ENCODE measurements at places on chromosomes 2 and 18. TPM values are rescaled to one million over a fixed set of nuclear protein-coding genes. Genes with fewer than 3 reads are reported as not detected.
A peak's percentile ranks its signal among the peaks of the same experiment; 100 is the strongest.

Gene ALPI
- total RNA-seq: not detected

Gene CCDC138
- total RNA-seq: 1.0 TPM

Gene TM4SF20
- total RNA-seq: not detected

Gene ABCG8
- not detected for total RNA-seq

Gene TMX3
- 29.4 TPM for total RNA-seq

Gene OR6B2
- not detected for total RNA-seq

Gene CRYGD
- total RNA-seq: not detected

DNA sequence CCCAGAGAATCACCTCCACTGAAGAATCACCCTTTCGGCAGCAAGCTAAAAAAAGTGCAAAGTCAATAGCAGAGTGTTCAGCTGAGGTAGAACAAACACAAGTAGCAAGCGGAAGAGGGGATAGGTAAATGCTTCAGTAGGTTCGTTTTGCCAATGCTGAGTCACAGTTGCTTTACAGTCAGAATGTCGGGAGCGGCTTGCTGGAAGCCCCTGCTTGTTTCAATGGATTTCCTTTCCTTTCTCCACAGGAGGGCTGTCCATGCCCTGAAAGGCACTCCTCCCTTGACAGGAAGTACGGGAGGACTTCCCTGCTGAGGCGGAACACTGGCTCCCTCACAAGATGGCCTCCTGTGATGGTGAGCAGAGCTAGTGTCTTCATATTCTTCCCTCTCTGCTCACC is 146.2 kb upstream of the LYPD1 start:
- no peak for DNase-seq

DNA sequence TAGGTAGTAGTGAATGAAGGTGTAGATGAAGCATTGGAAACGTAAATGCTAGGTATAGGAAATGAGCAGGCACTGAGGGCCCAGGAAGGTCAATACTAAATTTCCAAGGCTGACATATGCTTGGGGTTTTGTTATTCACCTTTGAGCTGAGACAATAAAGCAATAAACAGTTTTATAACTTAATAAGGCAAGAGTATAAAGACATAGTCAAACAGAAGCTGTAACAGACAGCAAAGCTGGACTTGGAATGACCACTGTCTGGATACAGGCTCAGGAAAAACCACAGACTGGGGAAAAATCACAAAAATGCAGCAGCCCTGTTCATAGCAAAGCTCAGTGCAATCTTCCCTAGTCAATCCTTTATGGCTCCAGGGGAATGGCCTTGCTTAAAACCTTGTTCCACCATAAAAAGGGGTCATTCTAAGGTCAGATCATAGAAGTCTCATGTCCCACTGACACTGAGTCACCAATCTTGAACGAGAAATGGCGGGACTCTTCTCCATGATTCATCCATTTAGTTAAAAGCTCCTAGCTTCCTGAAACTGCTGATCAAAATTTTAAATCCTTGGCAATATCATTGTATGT is 493.3 kb downstream of the CMPK2 start:
- no peak for DNase-seq

DNA sequence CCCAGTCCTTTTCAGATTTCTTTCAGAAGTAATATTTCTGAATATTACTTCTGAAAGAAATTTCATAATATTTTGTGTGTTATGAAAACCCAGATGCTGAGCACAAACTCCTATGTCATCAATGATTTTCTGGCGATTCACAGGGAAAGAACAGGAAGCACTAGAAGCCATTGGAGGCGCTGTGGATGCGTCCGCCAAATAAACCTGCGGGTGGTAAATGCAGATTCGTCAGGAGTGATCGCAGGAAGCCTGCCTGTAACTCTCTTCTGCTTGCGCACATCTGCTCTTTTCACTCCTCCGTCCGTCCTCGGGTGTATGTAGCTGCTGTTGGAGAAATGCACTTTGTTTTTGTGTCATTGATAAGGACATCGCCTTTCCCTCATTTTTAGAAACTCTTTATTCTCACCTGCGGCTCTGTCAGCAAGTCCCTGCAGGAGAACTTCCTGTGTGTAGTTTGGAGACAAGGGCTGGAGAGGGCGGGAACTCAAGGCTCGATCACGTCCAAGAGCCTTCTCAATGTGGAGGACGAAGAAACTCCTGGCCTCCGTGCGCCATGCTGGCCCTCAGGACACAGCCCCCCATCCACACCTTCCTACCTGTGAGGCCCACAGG is 483.8 kb downstream of the GALR1 start:
- no peak for DNase-seq

- DNase-seq: no peak
Measured at GRCh38 chr2:41420219-41420618, 627.6 kb upstream of the PKDCC start.

DNA sequence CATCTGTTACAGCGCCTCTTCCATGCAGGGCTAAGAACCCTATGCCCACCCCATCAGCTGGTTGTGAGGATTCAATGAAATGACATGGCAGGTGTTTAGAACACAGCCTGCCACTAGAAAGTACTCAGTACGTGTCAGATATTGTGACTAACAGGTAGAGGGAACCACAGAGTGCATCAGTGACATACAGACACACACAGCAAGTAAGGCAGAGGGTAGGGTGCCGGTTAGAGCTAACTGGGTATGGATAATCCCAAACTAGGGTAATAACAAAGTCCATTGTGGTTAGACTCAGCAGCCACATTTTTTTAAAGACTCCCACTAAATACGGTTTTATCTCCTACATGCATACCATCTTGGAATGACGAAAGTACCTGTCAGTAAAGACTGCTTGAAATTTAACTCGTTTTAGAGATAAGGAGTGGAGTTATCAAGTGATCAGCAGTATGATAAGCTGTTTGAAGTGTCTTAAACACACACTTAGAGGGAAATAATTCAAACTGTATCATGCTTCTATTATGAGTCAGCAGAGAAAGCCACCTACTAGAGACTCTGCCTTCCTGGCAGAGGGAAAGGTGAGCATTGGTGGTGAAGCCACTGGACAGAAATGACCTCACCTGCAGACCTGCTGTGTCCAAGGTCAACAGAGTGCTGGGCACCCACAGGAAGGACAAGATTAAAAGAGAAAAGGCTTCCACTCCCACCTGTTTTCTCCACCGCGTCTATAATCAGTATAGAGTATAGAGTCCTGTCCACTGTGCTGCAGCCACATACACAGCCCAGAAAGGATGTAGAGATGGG is 20.6 kb downstream of the MPPE1 start:
- no peak for DNase-seq

- DNase-seq: no peak
Measured at GRCh38 chr2:11103984-11104793, 51.1 kb upstream of the SLC66A3 start.

- no peak for DNase-seq
Measured at GRCh38 chr2:46569061-46569560, 89.7 kb downstream of the TMEM247 start.

DNA sequence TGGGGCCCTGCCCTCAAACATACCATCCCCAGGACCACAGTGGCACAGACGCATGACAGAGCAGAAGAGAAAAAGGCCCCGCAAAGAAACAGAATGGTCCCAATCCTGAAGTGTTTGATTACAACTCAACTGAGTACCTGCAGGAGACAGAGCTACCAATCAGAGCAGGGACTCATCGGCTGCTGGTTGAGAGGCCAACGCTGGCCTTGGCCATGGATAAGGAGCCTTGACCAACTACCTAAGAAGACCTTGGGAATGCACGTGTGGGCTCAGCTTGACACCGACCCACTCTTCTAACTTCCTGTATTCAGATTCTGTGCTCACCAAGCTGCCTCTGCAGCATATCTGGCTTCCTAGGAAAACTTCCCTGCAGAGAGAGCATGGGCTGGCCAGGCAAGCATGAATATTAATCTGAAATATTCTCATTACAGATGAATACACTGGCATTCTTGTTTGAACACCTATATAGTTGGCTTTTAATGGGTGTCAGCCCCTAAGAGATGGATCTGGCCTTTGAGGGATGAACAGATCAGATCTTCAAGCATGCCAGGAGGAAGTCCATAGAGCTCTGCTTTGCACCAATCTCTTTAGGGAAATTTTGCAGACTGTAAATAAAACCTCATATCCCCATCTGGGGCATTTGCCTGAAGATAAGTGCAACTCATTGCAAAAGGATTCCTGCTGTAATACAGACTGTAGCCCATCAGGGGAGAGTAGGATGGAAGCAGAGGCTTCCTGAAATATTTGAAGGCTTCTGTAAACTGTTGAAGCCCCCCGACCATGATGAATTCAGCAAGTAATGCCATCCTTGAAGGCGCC is 135.4 kb downstream of the BCL2 start:
- DNase-seq: no peak

DNA sequence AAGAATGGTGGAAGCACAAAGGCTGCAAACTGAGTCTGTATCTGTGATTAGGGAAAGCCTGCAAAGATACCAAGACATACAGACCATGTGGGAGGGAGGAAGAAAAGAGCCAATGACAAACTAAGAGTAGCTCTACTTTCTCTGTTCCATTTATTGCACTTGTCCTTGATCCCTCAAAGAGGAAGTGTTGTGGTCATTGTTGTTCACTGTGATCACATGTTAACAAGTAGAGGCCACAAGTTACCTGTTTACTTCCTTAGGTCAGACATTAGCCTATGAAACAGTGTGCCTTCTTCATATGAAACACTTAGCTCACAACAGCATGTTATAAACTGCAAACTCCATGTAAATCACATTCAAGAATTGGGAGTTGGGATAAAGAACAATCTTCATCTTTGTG is 32.6 kb downstream of the MAP2 start:
- DNase-seq: no peak

DNA sequence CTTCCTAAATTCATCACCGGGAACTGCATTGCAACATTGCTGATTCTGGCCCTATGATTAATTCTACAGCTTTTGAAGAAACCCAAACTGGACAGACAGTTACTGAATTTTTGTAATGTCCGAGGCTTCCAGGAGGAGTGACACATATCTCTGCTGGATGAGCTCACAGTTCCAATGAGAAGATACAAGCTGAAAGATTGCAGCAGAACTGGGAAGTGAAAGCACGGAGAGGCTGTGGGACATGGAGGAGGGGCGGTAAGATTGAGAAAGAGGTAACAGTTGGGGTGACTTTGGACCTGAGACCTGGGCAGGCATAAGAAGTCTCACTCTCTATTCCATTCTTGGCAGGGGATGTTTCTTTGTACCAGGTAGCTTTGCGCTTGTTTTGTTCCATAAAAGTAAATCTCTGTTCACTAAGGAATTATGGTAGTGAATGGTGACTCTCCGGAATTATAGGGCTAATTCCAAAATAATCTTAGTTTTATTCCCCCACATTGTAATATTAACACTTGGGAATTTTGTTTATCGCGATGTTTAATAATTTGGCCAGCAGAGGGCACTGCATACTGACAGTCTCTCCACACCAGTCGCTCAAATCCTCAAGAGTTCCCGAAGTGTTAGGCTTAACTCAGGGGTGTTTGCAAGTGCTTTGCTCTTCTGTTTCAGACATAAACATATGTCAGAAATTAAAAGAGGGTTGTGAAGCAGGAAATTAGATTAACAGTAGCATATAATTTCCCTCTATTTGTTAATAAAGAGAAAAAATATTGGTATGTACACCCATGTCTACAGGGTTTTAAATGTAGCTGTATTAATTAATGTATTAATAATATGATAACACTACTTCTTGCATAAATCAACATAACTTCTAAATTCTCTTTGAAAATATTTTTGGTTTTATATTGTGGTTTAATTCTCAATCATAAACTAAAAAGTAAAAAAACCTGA is 201.4 kb downstream of the SOCS6 start:
- no peak for DNase-seq

DNA sequence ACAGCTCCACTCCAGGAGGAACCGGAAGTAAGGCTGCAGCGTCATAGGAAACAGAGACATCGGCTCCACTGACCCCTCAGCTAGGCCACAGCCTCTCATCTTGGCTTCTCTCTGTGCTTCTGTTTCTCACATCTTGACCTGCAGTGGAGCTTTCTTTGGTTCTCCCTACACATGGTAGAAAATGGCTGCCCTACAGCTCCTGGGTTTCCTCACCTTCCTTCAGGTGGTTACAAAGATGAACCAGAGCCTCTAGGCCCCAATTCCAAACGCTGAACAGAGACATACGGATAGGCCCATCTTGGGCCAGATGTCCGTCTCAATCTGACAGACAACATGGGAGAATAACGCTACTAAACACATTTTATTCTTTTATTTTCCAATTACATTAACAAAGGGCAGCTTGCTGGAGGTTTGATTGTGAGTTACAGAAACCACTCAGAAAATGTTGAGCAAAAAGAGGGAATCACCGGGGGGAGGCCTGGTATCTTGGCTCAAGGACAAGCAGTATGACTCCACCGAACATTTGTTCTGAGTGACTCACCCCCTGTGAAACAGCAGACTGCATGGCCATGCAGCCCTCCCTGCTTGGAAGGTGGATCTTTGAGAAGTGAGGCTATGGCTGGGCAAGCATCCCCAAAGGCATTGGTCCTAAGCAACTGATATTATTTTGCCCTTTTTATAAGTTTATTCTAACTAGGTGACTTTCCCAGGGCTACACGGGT is 303.5 kb downstream of the CDCA7 start:
- no peak for DNase-seq

- DNase-seq: no peak
Measured at GRCh38 chr2:105455488-105456003, 56.7 kb upstream of the FHL2 start.

- DNase-seq: no peak
Measured at GRCh38 chr2:2657121-2657962, 326.3 kb upstream of the MYT1L start.

DNA sequence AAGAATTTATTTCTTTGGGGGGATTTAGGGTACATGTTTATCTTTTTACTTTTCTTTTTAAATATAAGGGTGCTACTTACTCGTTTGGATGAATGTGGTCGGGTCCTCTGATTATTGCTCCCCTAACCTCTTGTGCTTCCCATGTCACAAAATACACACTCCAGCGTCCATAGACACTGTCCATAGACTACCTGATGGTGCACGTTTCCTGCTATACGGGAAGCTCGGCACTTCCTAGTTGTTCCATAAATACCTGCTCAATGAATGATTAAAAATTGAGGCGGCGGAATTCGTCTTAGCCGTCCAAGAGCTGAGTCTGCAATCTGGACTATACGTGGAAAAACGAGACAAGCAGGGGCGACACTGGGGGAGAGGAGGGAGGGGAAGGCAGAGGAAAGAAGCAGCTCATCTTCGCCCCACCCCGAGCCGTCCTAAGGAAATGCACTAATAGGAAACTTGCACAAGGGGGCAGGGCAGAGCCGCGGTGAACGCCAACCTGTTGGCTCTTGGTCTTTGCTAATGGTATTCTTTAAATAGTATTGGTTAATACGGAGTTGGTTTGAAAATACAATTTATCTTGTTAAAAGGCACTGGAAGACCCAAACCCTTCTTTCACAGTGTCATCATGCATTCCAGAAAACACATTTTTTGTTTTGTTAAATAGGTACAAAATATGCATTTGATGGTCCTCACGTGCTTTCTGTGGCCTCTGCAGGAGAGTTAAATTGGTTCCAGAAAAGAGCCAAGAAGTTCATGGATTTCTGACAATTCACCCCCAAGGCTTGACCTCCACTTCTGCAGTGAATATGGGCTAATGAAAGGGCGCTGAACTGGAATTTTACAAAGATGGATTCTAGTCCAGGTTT is 73.0 kb upstream of the KCTD1 start:
- peak; percentile 27 for DNase-seq

Data from heart right ventricle (tissue), 16 donors.